NCI-H1930 (cell line): ENCODE measurements at places on chromosomes 2 and 18.

DNA sequence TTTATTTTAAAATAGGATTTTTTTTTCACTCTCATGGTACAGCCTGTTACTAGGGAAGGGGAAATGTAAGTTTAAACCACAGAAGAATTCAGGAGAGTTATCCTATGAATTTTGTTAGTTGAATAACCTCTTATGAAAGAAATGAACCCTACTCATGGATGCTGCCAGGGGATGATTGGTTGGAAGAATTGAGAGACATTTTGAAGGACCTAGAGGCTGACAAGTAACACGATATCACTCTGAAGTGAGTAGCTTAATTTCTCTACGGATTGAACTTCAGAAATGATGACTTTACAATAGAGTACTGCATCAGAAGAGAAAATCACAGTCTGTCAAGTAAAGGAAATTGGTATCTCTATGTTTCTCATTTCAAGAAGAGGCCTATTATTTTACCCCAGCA, 1346.2 kb downstream of the SUCLG1 start:
- DNase-seq, result no peak

- DNase-seq, result no peak
Observed at GRCh38 chr18:62033207-62033606, 140.4 kb upstream of the RNF152 start.

DNA sequence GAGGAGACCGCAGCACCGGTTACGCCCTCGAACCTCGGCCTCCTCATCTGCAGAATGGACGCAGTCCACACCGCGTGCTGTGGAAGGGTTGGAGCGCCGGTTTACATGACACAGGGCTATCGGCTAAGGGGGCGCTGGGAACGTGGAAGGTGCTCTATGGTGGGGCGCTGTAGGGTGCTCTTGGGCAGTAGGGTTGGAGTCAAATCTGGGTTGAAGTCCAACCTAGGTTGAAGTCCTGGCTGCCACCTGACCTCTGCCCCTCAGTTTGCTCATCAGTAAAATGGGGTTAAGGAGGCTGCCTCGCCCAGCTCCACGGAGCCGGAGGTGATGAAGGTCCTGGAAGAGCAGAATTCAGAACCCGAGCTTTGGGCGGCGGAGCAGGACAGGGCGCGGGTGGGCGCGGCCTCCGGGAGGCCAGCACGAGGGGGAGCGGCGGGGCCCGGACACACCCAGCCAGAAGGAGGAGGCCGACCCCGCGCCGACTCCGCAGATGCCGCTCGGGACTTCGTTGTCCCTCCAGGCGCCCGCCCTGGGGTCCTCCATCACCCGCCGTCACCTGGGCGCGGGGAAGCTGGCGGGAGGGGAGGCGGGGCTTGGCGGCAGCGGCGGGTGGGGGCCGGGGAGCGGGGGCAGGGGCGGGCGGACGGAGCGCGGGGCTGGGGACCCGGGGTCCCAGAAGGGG, 558 bp upstream of the GAREM2 start:
- DNase-seq, result peak; percentile 15

GRCh38 chr2:156192468-156192867, 140.1 kb downstream of the NR4A2 start:
- no peak for DNase-seq

- peak; percentile 45 for DNase-seq
Observed at GRCh38 chr2:222561817-222562645, 93.9 kb downstream of the FARSB start.

DNA sequence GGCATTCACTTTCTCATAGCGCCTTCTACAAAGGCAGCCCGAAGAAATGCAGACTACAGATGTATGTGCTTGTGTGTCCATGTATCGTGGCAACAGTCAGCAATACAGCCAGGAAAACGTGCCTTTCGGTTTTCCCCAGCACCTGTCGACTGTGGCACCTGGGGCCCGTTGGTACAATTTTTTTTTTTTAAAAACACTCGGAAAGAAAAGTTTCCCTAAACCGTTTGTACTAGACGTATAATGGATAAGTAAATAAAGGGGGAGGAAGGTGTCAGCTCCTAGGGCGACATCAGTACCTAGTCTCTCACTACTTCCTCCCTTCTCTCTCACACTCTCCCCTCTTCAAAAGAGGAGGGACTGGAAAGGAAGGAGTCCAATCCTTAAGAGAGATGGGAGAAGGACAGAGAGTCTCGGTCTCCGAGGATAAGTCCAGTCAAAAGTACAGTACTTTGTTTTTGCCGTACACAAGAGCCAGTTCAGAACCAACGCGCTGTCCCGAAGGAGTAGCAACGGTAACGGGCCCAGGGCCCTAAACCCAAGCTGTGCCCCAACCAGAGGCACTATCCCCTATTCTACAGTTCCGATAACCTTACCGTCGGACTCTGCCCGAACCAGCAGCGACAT, 759 bp downstream of the PPP4R3B start:
- DNase-seq, result no peak

DNA sequence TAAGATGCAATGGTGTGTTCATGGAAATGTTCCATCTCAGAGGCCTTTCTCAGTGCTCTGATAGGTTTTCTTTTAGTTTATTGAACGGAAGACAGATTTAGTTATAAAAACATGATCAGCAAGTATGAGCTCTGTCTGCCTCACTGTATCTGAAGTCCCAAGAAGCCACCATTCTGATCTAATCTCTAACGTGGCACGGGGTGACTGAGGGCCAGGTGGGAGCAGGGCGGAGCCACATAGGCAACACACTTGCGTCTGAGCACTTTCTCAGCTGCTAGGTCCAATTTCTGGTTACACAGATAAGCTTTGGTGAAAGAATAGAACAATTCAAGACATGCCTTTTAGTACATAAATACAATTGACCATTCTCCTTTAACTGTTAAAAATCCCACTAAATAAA, 60.4 kb downstream of the SNTG2 start:
- no peak for DNase-seq

DNA sequence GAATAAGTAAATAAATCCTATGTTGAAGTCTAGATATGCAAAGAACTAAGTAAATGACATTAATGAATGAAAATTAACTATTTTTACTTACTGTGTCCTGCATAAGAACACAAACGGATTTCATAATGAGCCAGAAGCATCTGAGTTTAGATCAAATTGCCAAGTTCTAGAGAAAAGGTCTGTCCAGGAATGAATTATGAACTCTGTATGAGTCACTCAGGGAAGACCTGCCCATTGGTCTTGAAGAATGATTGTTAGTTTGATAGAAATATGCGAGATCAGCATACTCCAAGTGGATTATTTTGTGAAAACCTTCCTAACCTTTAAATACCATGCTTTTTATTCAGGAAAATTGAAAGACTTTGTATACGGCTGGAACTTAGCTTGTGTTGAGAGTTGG, 189.5 kb downstream of the DOK6 start:
- DNase-seq, result no peak

GRCh38 chr2:208999911-209000310, 423.9 kb upstream of the MAP2 start:
- no peak for DNase-seq
